ENCODE measurements at places on chromosomes 12 and 14. TPM values are rescaled to one million over a fixed set of nuclear protein-coding genes. Genes with fewer than 3 reads are reported as not detected.

Gene SEC23A
- total RNA-seq: 50.0 TPM

Gene NPAS3
- total RNA-seq: 3.6 TPM

Gene ZC2HC1C
- 1.1 TPM for total RNA-seq

Gene GCH1
- total RNA-seq: 13.7 TPM

Gene KRT74
- total RNA-seq: not detected

Gene C12orf50
- not detected for total RNA-seq

Gene LYZ
- 260 TPM for total RNA-seq

Gene SRSF5
- 512 TPM for total RNA-seq

Gene MFAP5
- 0.60 TPM for total RNA-seq

Gene GZMB
- total RNA-seq: 25.4 TPM

Gene CKB
- total RNA-seq: 19.2 TPM

Gene CABP1
- total RNA-seq: 0.37 TPM

Gene TTC9
- 8.1 TPM for total RNA-seq

Gene KLRC2
- total RNA-seq: 5.0 TPM

Gene PRKD1
- 6.0 TPM for total RNA-seq

Gene PARPBP
- total RNA-seq: 6.6 TPM

Gene KRT6C
- total RNA-seq: not detected

Gene ASIC1
- total RNA-seq: 1.3 TPM

Gene SOS2
- total RNA-seq: 61.0 TPM

Gene AICDA
- total RNA-seq: 1.3 TPM

Gene CNTN1
- total RNA-seq: 5.6 TPM

Gene LTB4R2
- total RNA-seq: 32.3 TPM

Gene OTUB2
- 0.23 TPM for total RNA-seq

Gene PPM1A
- 34.7 TPM for total RNA-seq

Gene C14orf93
- total RNA-seq: 10.3 TPM

Gene KRT72
- total RNA-seq: 0.64 TPM

Gene ANKRD33
- not detected for total RNA-seq

Measured in spleen (tissue), 13 donors.